ENCODE measurements at places on chromosomes 6 and 20.

DNA sequence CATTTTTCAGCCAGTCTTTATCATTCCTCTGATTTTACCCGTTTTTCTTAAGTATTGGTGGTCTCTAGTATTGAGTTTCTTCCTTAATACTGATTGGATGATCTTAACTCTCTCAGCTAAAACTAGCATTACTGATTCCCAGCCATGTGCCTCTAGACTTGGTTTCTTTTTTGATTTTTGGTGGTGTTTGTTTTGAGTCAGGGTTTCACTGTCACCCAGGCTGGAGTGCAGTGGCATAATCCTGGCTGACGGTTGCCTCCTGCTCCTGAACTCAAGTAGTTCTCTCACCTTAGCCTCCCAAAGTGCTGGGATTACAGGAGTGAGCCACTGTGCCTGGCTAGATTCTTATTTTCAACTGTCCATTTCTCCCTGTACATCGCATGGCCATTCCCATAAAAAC is 24.9 kb downstream of the DPPA5 start:
- no peak for DNase-seq

DNA sequence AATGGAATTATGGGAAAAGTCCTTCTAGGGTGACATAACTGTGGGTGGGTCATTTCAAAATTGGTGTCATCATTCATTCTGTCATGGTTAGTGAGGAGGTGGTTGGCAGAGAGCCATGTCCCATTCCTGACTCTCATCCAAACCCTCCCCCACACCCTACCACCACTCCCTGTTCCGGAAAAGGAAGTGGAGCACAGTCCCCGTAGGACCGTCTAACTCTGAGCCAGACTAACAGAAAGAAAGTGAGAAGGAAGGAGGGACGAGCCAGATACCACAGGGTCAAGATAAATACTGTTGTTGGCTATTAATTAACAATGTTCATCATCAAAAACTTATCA is 4.8 kb downstream of the TRIM10 start:
- DNase-seq: no peak

DNA sequence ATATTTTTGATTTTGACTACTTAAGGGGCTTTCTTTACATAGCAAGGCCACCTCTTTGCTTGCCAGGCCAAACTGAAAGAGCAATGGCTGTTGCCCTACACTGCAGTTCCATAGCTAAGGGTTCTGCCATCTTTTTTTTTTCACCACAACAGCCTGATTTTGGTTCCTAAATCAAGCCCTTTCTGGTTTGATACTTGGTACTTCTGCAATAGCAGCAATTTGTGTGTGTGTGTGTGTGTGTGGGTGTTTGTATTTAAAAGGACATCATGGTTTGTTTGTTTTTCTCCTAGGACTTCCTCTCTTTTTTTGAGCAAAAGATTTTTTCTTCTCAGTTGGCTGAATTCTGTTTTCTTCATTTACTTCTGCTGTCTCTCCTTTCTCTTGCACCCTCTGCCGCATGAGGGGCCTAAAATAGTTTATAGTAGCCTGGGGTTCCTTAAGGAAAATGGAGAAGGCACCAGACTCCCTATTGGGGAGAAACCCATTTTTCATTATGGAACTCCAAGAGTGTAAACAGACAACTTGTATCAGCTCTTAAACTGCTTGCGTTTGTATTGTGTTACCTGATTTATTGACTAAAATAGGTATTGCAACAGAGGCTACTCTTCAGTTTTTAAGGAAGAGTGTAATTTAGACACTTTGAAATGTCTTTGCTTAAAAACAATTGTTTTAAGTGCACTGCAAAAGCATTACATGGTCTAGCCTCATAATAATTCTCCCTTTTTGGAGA is 12.2 kb upstream of the GCLC start:
- no peak for DNase-seq

- DNase-seq: no peak
These were observed 42.9 kb upstream of the MAP7 start for GRCh38 chr6:136592930-136593673.

GRCh38 chr20:48875914-48876240 is 45.6 kb upstream of the ARFGEF2 start:
- no peak for DNase-seq

GRCh38 chr20:38202153-38202981 is 37.3 kb upstream of the TGM2 start:
- DNase-seq: no peak

- no peak for DNase-seq
These were observed 173.3 kb upstream of the RSPO3 start for GRCh38 chr6:126945150-126945685.

- no peak for DNase-seq
These were observed 19.8 kb downstream of the PDE7B start for GRCh38 chr6:135871296-135871695.

DNA sequence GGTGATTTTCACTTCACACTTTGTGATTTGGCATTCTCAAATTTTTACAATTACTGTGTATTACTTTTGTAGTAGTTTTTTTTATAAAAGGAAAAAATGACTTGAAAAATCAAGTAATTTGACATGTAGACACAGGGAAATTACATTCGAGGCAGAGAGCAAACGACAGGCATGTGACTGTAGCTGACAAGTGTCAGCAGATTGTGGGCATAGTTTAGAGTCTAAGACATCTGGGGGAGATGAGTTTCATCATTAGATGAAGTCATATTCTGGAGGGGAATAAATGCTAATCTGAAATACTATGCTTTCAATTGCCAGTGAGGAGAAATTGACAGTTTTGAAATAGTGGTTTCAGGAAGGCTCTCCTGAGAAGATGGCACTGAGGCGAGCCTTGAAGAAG is 126.0 kb downstream of the MTHFD1L start:
- DNase-seq: no peak

- no peak for DNase-seq
These were observed 7.0 kb downstream of the KCNB1 start for GRCh38 chr20:49475292-49476015.

GRCh38 chr20:59705651-59706399 is 101.5 kb downstream of the PHACTR3 start:
- DNase-seq: no peak

GRCh38 chr6:115999235-115999634 is 61.5 kb downstream of the FRK start:
- no peak for DNase-seq

DNA sequence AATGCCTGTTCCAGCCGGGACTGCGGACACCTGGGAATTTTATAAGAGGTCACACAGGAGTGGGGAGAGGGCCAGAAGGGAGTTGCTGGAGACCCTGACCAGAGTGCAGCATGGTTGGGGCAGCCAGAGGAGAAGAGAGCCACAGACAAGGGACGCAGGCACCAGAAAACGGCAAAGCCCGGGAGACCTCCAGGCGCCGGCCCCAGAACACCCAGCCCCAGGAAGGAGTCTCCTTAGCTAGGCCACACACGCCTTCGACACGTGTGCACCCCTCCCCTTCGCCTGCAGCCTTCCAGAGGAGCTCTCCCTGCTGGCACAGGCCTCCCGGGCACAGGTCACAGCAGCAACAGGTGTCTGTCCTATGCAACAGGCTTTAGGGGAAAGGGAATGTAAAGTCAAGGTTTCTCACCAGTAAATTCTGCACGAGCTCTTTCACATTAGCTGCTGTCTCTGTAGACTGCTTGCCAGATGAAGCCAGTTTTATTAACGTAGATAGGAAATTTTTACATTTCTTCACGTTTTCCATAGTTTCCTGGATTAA is 57.0 kb downstream of the TAF4 start:
- no peak for DNase-seq

DNA sequence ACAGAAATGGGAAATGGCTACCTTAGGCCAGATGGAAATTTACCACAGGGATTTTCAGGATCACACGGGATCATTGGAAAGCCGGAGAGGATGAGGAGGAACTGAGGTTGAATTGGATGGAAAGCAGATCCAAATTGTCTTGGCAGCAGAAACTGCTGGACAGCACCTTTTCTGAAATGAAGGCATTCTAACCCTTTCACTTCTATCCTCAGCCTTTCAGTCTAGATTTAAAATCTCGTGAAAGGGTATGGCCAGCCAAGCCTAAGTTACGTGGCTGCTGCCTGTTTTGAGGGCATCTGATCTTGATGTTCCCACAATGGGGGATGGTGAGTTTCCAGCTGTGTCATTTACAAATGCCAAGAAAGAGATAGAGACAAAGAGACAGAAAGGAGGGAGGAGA is 358.2 kb downstream of the KIF16B start:
- no peak for DNase-seq

GRCh38 chr6:116409756-116410155 is 39.0 kb downstream of the DSE start:
- no peak for DNase-seq

DNA sequence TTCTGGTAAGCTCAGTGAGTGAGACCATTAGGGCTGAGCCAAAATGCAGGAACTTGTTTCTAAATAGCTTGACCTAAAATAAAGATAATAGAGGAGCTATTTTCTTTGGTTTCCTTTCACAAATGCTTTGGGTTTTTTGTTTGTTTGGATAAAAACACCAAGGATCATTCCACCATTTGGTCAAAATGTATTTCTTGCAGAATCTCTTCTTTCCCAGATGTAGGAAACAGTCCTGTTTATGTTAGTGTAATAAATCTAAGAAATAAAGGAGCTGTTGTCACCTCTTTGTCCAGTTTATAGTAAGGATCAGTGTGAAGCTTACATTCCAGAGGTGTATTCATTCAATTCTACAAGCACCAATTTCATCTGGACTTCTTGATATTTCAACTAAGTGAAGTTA is 297.8 kb downstream of the GJA1 start:
- DNase-seq: no peak

DNA sequence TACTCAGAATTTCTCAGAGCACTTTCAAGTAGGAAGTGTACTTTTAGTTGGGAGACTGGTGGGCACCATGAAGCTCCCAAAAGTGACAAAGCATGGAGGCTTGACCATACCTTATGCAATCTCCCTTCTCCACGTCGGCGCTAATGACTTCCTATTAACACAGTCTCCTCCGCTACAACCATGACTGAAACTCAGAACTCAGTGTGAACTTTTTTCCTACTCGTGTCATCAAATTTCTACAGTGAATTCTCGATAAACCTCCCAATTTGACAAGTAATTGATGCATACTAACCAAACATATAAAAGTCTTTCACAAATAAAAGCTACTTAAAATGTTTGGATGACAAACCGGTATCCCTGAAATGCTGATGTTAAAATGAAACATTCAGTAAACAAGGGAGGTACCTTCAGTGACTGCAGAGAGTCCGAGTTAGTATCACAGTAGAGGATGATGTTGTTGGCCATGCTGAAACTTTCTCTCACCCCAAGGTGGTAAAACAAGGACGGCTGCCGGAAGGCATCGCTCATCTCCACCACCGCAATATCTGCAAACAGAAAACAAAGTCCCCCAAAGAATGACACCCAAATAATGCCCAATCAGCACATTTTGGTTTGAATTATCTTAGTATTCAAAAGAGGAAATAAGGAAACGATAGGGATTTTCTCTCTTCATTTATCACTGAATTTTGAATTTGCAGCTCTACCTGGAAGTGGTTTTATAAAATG is 72.1 kb downstream of the MAP3K5 start:
- no peak for DNase-seq

GRCh38 chr20:4029505-4030467 is 14.4 kb upstream of the RNF24 start:
- DNase-seq: no peak

- DNase-seq: no peak
These were observed 8.4 kb downstream of the HLA-E start for GRCh38 chr6:30497714-30498113.

- DNase-seq: no peak
These were observed 15.5 kb upstream of the CLDN20 start for GRCh38 chr6:155248008-155249001.

- DNase-seq: no peak
These were observed 259.1 kb downstream of the ARID1B start for GRCh38 chr6:157036245-157036711.

All from cerebellar nuclear complex (tissue), 1 donor.